ENCODE measurements at places on chromosomes 13 and 19.

- no peak for DNase-seq
These were observed 294.3 kb upstream of the MAB21L1 start for GRCh38 chr13:35770756-35771297.

- no peak for DNase-seq
These were observed 14.5 kb downstream of the ARHGEF7 start for GRCh38 chr13:111129465-111130115.

DNA sequence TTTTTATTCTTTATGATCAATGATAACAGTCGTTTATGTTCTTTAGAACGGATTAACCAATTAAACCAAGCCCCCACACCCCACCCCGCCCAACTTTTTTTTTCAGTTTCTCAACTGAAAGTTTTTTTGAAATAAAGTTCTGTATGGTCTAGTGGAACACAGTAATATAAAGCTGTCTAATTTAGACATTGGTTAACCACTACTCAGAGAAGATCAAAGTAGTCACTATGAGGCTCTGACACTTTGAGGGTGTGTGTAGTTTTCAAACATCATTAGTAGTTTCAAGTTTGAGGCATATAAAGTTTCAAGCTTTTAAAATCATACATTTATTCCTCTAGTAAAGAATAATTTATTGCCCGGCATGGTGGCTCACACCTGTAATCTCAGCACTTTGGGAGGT, 413.2 kb downstream of the EFNB2 start:
- DNase-seq = no peak

GRCh38 chr13:19169991-19170390, 11.6 kb downstream of the TUBA3C start:
- DNase-seq = no peak

Data from activated CD8-positive, alpha-beta memory T cell treated with anti-CD3 and anti-CD28 coated beads for 4 hours (primary cell).